ENCODE measurements at places on chromosomes 6 and 20. TPM values are rescaled to one million over a fixed set of nuclear protein-coding genes. Genes with fewer than 3 reads are reported as not detected.

GHRH gene
- not detected for total RNA-seq

FKBP5 gene
- 27.3 TPM for total RNA-seq

BEND6 gene
- total RNA-seq: not detected

CCN6 gene
- total RNA-seq: not detected

ANKRD66 gene
- not detected for total RNA-seq

FOXS1 gene
- not detected for total RNA-seq

HCK gene
- total RNA-seq: 31.6 TPM

COL9A1 gene
- total RNA-seq: not detected

NRN1 gene
- not detected for total RNA-seq

B3GAT2 gene
- total RNA-seq: not detected

CRISP3 gene
- not detected for total RNA-seq

COL9A3 gene
- not detected for total RNA-seq

BNIP5 gene
- not detected for total RNA-seq

TINAG gene
- total RNA-seq: not detected

C20orf141 gene
- total RNA-seq: not detected

Measured in natural killer cell (primary cell).